Fibroblast of skin of right biceps (primary cell): ENCODE measurements at places on chromosomes 12 and 14.

- peak; percentile 19 for DNase-seq
Measured at GRCh38 chr14:23121361-23121771, 2.3 kb upstream of the CEBPE start.

DNA sequence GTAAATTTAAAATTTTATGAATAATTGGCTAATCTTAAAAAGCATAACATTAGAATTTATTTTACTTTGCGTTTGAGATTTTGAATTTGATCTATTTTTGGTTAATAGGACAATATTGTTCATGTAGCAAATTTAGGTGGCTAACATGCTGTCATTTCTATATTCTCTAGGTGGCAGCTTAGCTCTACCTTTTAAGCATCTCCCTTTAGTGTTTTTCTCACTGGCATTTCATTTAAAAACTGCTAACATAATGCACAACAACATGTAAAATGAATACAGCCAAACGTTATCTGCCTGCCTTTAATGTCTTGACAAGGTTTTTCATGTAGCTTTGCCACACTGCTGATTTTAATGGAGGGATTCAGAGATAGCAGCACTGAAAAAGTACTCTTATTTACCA, 272.4 kb upstream of the FBXO33 start:
- no peak for DNase-seq

DNA sequence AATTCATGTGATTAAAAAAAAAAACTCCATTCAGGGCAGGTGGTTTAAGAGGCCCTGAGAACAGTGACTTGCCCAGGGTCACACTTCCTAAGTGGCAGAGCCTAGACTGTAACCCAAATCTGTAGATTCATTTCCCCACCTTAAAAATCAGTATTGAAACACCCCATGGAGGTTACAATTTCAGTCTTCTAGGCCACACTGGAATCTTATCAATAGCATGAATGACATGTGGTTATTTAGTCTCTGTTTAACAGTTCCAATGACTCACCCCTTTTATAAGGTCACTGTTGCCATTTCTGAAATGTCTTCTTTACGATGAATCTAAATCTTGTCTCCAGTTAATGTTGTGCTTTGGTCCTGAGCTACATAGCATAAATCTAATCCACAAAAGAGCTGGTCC, 262.3 kb upstream of the GRIP1 start:
- DNase-seq: no peak

- no peak for DNase-seq
Measured at GRCh38 chr14:51121096-51121495, 26.2 kb upstream of the TRIM9 start.

GRCh38 chr12:51962737-51963136, 11.2 kb downstream of the ACVR1B start:
- no peak for DNase-seq

GRCh38 chr14:104317492-104317805, 179.1 kb downstream of the KIF26A start:
- no peak for DNase-seq

DNA sequence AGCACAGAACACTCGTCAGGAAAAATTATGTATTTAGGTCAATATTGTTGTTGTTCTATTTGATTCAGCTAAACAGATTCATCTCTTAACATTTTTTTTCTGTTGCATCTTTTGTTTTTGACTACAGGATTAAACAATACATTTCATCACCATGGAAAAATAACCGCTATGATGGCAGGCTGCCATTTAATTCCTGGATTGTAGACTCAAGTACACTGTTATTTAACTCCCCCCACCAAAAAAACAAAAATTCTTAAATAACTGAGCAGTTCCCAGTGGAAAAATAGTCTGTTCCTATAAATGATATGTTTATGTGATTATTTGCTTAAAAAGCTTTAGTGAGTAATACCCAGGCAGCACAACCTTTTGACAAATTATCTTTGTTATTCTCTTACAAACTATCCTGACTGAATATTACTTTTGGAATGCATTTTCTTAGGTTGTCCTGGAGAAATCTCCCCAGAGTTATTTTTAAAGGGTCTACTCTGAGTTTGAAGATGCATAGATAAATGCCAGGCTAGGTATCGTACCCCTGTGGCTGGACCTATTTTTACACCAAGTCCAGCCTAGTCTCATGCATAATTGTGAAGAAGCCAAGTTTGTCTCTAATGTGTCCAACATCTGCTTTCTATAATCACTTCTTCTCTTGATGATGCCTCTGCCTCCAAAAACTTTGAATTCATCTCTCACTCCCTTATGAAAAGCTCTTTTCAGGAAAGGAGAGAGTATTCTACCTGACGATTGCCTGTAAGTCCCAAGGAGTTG, 3.7 kb downstream of the KERA start:
- peak; percentile 88 for DNase-seq

- no peak for DNase-seq
Measured at GRCh38 chr12:115873451-115874082, 403.9 kb downstream of the MED13L start.

GRCh38 chr12:20426191-20426590, 57.9 kb downstream of the PDE3A start:
- peak; percentile 58 for DNase-seq

DNA sequence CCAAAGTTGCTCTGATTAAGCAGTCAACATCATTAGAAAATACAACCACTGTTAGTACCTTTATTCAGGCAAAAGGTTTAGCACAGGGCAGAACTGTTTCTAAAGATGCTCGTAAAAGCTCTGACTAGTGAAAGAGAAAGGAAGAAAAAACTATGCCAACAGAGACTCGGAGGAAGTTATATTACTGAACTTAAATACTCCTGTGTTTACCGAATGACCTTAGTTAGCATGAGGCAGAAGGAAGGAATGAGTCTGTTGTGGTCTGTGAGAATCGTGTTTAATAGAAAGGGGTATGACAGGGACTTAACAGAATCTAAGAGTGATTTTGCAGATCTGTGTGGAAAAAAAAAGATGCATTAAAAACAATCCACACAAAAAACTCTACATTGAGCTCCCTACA, 84.1 kb upstream of the OVCH1 start:
- peak; percentile 20 for DNase-seq

DNA sequence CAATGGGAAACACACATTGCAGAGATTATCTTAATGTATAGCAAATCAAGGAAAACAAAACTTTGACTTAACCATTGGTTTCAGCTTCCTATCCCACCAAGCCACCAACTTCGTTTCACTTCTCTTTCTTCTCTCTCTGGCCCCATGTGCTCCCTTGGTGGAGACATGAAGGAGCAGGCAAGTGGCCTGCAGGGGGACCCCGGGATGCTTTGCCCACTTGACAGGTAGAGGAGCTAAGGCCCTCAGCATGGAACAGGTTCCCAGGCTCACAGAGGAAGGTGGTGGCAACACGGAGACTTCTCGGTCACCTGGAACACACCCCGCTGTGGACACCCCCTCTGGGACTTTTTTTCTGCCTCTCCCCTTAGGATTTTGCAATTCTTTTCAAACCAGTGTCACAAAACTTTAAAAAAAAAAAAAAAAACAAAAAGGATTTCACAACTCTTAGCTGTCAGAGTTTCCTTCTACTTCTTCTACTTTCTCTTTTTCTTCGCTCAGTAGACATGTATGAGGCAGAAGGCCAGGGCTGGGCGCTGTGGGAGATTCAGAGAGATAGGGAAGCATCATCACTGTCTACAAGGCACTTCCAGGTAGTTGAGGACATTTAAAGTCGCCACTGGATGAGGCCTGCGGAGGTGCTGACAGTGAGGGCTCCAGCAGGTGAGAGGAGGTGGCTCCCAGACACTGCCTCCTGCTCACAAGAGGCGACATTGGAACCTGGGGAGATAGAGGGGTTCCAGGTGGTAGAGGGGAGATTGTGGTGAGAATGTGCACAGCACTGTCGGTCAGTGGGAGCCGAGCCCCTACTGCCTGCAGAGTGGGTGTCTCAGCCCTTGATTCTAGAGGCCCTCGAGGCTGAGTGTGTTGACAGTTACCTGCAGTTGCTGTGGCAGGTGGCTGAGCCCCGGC, 119.6 kb downstream of the GCH1 start:
- no peak for DNase-seq

DNA sequence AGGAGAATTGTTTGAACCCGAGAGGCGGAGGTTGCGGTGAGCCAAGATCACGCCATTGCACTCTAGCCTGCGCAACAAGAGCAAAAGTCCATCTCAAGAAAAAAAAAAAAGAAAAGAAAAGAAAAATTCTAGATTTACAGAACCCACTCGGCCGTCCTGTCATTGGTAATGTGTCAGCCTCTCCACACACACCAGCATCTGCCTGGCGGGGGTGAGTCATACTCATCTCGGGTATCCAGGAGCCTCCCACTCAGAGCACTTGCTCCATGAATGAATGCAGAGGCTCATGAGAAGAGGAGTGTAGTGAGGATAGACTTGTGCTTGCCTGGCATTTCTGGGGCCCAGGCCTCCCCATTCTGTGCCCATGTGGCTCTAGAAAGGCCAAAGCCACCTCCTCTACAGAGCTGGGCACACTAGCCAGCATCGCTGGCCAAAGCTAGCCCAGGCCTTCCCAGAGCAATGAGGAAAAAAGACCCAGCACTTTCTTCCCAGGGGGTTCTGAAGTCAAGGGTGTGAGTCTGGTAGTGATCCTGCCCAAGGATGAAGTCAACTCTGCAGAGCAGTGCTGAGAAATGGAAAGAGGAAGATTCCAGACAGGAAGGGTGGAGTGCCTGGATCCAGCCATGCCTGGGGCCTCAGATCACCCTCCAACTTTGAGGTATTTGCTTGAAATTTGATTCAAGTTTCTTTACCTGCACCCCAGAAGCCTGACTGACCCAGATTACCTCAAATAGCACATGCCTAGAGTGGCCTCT, 31.2 kb upstream of the KLC1 start:
- peak; percentile 83 for DNase-seq

GRCh38 chr12:5374713-5375112, 57.2 kb upstream of the NTF3 start:
- no peak for DNase-seq

- no peak for DNase-seq
Measured at GRCh38 chr14:93926873-93927799, at the start of gene FAM181A. Gene FAM181A, plus strand, starts transcription at chr14:93927344. Its CDS starts 942 bp downstream, at chr14:93928286.

GRCh38 chr14:100554082-100554677, 33.0 kb downstream of the BEGAIN start:
- DNase-seq: no peak

DNA sequence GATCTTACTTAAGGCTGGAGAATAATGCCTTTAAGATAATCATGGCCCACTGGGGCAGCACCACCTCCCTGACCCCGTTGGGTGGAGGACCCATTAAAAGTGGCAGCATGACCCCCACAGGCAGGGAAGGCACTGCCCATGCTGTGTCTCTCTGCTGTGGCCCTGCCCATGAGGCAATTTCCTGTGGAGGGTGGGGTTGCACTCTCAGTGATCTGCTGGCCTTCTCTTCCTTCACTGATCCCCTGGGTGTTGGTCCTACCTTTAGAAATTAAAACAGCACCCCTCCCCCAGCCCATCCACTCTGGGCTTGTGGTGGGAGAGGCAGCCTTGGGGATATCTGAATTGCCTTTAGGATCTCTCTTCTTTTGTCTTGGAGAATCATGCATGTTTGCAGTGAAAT, 17.3 kb downstream of the KLRK1 start:
- DNase-seq: no peak

GRCh38 chr14:32345311-32345791, 16.3 kb downstream of the AKAP6 start:
- peak; percentile 10 for DNase-seq

- no peak for DNase-seq
Measured at GRCh38 chr12:19312637-19313036, 126.7 kb upstream of the AEBP2 start.

DNA sequence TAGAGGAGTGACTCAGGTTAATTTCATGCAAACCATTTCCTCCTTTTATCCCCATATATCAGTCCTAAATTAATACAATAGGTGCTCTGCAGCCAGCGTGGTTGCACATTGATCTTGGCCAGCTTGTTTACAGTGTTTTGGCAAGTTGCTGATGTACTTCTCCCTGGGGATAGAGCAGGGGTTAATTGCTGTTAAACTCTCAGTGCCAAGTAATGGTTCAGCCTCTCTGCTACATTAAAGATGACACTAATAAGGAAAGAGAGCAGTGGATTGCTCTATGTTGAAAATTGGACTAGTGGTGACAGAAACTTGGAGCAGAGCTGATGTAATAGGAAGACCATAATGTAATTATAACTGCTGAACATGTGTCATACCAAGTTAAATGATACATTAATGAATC, 717.5 kb downstream of the RERGL start:
- no peak for DNase-seq

GRCh38 chr12:92000597-92000996, 145.0 kb downstream of the BTG1 start:
- DNase-seq: peak; percentile 60

DNA sequence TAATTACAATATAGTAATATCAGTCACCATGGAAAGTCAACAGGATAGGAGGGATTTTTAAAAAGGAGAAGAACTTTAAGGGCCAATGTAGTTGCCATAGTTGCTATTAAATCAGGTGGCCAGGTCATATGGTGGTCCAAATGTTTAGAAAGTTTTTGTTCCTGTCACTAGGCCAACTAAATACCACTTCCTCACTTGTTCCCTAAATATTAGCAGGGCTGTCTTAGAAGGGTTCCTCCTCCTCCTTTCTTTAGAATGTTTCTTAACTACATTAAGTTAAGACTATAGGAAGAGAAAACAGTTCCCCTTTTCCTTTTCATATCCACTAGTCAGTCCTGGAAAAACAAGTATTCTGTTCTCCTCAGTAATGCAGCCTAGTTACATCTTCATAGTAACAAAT, 50.3 kb downstream of the MON2 start:
- DNase-seq: no peak

DNA sequence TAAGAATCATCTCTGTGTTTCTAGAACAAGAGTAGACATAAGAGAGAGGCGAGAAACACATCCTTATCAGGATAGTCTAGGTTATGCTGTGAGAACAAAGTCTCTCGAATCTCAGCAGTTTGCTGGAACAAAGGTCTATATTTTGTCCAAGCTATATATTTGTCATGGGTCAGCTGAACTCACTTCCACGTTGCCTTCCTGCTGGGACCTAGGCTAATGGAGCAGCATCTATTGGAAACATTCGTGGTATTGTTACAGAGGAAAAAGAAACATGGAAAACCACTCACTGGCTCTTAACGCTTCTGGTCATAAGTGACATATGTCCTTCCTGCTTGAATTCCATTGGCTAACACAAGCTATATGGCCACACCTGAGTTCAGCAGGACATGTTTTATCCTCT, 112.6 kb upstream of the DYRK2 start:
- DNase-seq: no peak

DNA sequence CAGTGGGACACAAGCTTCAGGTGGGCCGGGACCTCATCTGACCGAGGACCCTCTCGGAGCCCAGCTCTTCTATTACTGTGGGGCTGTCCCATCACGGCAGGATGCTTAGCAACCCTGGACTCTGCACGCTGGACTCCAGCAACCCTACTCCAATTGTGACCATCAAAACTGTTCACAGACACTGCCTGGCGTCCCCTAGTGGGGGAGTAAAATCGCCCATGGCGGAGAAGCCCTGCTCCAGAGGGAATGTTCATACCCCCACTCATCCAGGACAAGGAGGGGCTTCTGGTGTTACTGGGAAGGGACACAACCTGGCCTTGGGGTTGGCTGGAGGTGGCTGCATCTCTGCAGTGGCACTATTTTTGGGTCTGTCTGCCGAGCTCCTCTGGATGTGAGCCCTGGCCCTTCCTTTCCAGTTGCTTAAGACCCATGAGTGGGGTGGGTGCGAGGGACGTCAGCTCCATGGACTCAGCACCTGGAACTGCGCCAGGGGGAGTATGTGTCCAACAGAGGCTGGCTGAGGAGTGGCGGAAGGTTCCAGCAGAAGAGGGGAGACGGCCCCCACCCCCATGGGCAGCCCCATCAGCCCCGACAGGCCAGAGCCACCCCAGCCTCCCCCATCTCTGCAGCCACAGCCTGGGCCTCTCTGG, 103.8 kb downstream of the RFLNA start:
- DNase-seq: no peak
